ENCODE measurements at places on chromosomes 2 and 18. TPM values are rescaled to one million over a fixed set of nuclear protein-coding genes. Genes with fewer than 3 reads are reported as not detected.

GRCh38 chr2:44273596-44273995, 1.7 kb upstream of the SLC3A1 start:
- no peak for DNase-seq

DNA sequence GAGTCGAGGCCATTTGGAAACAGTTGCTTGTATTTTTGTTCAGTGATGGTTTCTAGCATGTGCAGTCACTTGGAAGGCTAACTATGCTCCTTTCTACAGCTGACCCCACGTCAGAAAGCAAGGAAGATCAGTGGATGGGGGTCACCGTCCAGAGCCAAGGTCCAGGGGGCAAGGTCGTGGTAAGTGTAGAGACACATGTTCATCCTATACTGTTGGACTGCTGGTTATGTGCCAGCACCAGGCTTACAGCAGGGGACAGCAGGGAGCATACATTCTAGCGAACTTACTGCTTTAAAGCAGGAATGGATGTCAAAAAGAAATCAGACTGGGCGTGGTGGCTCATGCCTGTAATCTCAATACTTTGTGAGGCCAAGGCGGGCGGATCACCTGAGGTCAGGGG, 40.0 kb downstream of the ITGA6 start:
- no peak for DNase-seq

Gene CNTNAP5
- not detected for total RNA-seq

- DNase-seq: no peak
These were observed 805 bp downstream of the CIDEA start for GRCh38 chr18:12254820-12255511.

Gene ABCG5
- 57.0 TPM for total RNA-seq
